ENCODE measurements at places on chromosomes 1 and 21. TPM values are rescaled to one million over a fixed set of nuclear protein-coding genes. Genes with fewer than 3 reads are reported as not detected.

Gene CA6
- 0.26 TPM for total RNA-seq

Gene TTC39A
- total RNA-seq = 2.4 TPM

DNA sequence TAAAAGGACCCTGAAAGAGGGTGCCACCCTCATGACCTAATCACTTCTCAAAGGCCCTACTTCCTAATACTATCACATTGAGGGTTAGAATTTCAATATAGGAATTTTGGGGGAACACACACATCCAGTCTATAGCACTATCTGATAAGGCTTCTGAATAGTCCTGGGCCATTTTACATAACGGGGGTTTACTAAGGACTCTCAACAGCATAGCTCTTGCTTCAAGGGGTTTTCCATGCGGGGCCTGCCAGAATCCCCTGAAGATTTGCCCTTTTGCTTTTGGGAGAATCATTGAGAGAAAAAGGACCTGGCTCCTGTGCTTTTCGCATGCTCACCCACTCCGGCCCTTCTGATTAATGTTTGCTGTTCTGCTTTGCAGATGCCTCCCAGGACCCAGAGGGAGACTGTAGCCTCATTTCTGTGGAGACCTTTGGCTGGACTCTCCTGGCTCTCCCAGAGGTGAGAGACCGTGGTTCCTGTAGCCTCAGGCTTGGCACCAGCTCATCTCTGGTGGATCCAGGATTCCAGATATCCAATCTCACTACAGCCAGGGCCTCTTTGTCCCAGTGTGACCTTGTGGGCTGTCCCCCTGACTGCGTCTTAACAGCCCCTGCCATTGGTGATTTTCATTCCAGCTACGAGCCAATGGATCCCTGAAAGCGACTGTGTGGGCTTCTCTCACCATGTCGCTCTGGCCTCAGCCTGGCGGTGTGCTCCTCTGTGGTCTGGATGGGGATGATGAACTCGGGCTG is 72.6 kb downstream of the DDR2 start:
- DNase-seq = no peak

GRCh38 chr1:93584261-93585003 is 97.2 kb downstream of the BCAR3 start:
- DNase-seq = no peak

DNA sequence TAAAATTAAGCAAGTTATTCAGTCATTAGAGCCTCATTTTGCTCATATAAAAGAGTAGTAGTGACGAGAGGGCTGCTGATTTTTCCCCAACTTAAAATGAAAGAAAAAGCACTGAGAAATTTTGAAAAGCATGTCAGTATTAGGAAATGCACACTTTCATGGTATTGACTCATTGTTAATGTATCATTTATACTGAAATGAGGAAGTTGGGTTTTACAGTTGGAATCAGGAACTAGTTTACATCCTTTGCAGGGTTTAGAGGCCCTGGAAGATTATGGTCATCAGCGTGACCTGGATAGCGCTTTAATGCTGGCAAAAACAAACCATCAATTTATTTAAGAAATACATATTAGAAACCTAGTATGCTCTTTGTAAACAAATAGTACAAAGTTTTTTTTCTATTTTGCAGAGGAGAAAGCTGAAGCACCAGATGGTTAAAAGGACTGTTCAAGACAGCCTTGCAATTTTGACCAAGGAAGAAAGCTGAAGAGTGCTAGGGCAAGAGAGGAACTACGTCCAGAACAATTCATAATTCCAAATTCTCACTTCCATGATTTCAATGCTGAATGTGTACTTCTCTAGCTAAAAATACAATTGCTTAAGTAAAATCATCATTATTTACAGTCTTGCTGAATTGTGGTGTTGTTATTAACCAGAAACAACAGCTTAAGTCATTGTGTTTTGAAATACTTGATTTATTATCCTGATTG is 94.8 kb upstream of the SGIP1 start:
- DNase-seq = no peak

GRCh38 chr1:32869923-32870614 is 643 bp downstream of the FNDC5 start:
- DNase-seq = no peak

- DNase-seq = no peak
Measured at GRCh38 chr1:31624309-31624708, 6.8 kb downstream of the HCRTR1 start.

DNA sequence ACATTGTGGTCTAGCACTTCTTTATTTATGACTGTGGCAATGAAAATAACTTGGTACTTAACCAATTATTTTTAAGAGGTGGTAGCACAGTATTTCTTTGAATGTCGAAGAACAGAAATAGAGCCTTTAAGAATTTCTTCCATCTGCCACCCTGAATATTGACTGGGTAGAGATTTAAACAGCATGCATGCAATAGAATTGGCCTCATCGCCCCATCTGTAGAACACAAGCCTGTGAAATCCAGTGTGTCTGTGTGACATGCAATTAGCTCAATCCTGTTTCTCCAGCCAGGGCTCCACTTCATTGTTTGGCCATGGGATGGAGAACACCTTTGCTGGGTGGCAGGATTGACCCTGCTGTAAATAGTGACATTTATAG is 17.1 kb upstream of the KLHDC8A start:
- DNase-seq = no peak

DNA sequence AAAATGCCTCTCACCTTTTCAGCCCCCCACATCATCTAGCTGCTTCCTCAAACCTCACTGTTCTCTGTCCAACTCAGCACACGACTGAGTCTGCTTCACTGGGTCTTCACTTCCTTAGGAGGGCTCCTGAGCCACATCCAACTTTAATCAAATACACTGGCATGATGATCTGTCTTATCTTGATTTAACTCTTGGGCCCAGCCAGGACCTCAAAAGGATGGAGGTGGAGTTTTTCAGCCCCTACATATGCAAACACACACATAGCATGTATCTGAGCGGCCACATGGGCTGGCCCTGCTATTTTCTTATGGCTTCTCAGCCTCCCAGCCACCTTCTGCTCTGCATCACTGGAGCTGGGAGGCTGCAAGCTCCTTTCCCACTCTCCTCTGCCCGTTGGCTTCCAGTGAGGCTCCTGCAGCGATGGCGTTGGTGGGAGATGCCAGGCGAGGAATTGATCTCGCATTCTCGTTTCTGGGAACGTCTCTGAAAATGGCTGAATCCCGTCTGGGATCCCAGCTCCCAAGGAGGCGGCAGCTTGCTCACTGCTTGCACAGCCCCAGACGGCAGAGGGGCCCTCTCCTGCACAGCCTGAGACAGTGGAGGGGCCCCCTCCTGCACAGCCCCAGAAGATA is 1.8 kb upstream of the PRXL2B start:
- no peak for DNase-seq

DNA sequence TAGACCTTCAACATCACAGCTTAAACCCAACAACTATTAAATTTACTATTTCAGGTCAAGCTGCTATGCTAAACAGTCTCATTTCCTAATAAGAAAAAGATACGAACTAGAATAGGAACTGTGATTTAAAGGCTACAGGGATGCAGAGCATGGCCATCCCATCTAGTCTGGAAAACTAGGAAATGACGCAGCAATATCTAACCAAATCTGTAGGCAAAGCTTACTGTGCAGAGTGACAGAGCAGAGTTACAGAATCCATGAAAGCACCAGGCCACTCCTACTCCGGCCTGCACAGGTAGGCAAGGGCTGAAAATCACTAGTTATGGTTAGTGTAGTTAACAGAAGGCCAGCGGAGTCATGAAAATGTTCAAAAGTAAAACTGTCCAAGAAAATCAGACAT is 2.1 kb downstream of the HLCS start:
- no peak for DNase-seq

Data from SK-MEL-5 (cell line).